ENCODE measurements at places on chromosomes 4 and X.

DNA sequence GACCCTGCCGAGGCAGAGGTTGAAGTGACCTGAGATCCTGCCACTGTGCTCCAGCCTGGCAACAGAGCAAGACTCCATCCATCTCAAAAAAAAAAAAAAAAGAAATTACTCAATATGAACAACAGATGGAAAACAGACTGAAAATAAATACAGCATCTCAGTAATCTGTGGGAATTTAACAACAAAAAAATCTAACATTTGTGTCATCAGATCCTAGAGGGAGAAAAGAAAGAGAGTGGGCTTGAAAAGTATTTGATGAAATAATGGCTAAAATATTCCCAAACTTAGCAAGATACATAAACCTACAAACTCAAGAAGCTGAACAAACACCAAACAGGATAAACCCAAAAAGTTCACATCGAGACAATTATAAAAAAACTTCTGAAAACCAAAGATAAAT, 84.7 kb downstream of the CENPC start:
- DNase-seq = no peak

DNA sequence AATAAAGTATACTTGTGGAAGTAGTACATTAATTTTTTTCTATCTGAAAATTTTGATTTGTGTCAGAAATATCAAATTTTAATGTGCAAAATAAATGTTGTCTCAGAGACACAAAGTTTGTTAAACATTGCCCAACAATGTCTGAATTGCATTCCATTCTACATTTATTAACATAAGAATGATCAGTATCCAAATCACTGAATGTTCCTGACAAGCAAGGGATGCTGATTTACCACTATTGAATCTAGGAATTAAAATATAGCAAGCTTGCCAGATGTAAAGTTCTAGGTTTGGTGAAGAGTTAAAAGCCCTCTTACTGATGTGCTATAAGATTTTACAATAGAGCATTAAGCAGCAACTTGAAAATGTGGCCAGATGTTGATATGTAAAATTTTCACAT, 489.2 kb upstream of the CTSO start:
- no peak for DNase-seq

DNA sequence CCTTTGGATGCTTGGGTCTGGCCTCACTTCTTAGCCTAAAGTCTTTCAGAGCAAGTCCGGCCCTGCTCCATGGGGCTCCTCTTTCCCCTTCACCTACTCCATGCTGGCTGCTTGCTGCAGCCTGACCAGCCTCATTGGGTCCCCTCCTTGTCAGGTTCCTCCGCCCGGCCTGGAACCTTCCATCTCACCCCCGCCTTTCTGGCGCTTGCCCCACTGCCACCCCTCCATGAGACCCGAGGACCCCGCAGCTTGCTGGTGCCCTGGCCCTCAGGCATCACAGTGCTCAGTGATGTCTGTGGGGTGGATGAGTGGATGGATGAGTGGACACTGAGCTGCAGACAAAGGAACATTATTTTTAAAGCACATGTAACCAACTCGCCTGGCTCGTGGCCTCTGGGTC, 24.7 kb downstream of the SORCS2 start:
- no peak for DNase-seq

DNA sequence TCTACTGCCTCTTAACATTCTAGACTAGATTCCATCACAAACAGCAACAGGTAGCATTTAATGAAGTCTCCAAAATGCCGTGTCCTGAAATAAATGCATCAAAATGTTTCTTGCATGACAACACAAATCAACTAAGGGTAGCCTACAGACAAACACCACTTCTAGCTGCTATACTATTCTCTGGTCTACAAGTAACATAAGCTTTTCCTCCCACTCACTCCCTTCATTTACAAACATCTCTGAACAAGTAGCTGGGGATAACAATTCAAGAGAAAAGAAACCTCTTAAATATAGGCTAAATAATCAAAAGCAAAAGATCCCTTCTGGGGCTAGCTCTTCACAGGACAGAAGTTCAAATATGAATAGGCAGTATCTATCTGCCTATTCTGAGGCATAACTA, 20.8 kb downstream of the PPP3CA start:
- no peak for DNase-seq

DNA sequence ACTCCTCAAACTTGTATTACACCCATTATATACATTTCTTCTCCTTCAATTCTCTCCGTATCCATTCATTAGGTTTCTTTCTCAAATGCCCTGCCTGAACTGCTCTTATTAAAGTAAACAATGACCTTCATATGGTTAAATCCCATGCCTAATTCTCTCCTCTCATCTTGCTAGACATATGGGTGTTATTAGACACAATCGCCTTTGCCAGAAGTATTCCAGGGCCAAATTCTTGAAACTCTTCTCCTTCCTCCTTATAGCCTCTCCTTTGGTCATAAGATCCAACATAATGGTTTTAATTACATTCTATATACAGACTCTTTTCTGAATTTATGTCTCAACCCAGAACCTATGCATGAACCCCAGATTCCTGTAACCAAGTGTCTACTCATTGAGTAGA, 4.8 kb downstream of the ANXA10 start:
- DNase-seq = no peak

DNA sequence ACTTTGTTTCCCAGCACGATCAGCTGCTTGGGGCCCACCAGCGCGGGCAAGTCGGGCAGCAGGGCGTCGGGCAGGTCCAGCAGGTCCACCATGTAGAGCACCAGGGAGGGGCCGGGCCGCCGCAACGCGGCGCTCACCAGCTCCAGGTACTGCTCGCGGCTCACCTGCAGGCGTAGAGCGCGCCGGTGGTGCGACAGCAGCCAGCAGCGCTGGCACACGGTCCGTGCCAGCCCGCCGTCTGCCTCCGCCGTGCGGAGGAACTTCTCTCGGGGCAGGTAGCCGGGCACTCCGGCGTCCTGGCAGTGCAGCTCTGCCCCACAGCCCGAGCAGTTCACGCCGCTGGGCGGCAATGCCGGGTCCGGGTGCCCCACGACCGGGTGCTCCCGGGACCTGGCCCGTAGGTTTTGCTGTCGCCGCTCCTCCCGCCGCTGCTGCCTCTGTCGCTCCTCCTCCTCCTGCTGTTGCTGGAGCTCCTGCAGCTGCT, 527 bp downstream of the NOA1 start:
- DNase-seq = no peak

- DNase-seq = no peak
Observed at GRCh38 chr4:138507522-138507921, 265.4 kb upstream of the SLC7A11 start.

GRCh38 chr4:14994242-14994641, 8.0 kb upstream of the CPEB2 start:
- DNase-seq = no peak

- DNase-seq = no peak
Observed at GRCh38 chr4:13261486-13262257, 222.5 kb downstream of the RAB28 start.

GRCh38 chr4:38873290-38873944, 5.8 kb downstream of the FAM114A1 start:
- no peak for DNase-seq

- no peak for DNase-seq
Observed at GRCh38 chrX:22314211-22314610, 41.5 kb downstream of the CBLL2 start.

DNA sequence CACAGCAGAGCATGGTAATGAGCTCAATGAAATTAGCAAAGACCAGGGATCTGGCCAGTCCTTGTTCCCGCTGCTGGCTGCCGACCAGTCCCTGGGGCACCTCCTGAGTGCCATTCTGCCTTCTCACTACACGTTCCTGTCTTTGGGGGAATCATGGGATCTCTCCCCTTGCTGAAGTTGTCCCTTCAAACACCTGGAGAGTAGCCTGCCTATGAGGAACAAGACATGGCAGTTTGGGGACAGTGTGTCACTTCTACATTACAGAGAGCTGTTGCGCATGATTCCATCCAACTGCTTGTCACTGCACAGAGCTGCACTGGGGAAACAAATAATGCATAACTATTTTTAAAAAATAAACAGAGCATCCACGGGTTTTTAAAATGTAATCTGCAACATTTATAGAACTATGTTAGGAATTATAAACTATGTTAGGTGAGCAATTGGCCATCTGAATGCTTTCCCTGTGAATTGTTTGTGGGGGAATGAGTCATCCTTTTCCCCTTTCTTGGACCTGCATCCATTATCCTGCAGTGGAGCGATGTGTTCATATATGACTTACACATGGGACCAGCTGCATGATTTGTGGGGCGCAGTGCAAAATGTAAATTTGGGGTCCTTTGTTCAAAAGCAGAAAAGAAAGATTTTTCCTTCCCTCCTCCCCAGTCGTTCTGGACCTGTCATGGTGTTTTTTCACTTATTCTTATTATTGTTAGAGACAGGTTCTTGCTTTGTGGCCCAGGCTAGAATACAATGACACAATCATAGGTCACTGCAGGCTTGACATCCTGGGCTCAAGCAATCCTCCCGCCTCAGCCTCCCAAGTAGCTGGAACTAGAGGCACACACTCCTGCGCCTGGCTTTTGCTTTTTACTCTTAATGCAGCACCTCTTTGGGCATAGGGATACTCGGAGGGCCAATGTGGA, 115.0 kb upstream of the TBL1X start:
- DNase-seq = no peak

DNA sequence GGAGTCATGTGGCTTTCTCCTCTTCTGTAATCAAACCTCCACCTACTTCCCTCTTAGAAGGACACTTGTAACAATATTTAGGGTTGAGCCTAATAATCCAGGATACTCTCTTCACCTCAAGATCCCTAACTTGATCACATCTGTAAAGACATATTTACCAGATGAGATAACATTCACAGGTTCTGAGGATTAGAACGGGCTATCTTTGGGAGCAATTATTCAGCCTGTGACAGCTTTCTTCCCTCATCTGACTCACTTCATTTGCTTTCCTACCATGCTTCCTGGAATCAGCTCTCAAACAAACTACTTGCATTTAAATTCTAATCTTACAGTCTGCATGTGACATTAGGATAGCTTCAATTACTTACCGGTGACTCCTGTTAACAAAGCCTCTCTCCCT, 133.5 kb upstream of the NDST3 start:
- DNase-seq = no peak

DNA sequence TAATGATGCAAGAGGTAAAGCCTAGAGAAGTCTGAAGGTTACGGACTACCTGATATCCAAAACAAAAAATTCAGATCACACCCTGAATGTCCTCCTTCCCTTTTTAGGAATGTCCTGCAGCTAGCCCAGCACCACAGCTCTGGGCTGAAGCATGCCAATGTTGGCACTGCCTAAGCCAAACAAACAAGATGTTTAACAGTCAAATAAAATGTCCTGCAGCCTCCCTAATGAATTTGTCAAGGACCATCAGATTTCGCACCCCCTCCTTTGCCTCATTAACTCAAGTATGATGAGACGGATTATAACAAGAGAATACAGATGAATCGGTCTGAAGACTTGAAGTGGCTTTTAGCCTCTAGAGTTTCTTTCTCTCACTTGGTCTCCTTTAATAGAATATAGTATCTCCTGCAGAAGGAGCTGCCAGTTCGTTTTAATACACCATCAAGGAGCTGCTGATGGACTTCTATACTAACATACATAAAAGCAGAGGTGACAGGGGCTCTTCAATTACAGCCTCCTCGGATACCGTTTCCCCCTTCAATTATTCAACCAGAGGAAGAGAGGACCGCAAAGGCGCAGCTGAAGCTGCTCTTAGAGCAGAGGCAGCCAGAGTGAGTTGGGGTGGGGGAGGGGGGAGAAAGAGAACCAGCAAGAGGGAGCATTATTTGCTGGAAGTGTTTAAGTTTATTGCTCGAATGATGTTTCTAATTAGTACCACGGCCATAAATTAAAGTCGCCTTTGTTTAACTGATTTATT, 3.0 kb upstream of the MAB21L2 start:
- DNase-seq = no peak

DNA sequence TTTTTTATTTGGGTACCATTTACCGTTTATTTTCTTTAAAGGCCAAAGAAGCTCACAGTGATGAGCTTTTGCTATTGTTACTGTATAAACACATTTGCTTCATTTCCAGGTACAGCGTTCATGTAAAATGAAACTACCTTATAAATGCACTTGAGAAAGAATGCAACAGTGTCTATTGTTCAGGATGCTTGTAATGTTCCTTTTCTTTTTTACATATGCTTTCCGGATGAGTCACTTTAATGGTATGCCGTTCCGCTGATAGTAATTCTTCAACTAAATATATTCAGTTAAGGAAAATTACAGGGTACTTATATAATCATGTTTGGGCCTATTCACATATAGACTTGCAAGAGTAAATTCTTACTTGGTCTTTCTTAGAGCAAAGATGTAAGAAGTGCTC, 354.9 kb downstream of the RPA4 start:
- no peak for DNase-seq

DNA sequence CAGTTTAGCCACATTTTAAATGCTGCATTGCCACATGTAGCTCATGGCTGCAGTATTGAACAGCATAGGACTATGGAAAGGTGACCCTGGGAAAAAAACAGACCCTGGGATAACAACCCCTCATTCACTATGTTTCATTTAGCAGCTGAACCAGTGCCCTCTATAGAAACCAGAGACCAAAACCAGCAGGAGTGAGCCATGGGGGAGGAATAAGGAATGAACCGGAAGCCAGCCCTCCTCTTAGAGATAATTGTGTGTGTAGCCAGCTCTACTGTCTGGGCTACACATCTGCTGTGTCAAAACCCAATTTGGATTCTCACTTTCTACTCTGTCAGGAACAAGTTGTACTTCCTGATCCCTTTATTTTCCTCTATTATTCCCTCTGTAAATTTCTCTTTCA, 158.5 kb upstream of the S100G start:
- DNase-seq = no peak

DNA sequence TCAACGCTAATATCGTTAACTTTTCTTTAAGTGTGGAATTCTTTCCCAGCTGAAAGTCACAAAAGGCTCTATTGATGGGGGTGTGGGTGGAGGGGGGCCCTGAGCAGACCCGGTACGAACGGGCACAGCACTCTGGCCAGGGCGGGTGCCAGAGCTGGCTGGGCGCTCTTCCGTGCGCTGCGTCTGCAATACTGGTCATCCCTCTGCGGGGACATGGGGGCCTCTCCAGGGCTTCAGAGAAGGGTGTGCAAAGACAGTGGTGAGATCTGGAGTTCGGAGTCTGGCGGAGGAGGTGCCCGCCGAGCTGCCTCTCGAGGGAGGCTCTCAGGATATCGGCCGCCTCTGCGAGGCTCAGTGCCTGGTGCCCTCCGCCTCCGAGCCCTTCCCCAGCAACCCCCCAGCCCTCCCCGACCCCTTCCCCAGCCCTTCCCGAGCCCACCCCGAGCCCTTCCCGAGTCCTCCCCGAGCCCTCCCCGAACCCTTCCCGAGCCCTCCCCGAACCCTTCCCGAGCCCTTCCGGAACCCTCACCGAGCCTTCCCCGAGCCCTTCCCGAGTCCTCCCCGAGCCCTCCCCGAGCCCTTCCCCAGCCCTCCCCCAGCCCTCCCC, 34.3 kb downstream of the FGFRL1 start:
- no peak for DNase-seq

- no peak for DNase-seq
Observed at GRCh38 chr4:65791111-65791811, 121.0 kb upstream of the EPHA5 start.

Measured in stimulated activated CD8-positive, alpha-beta memory T cell treated with anti-CD3 and anti-CD28 coated beads, Interleukin-4, amount 100 ng/mL, for 1 hour (primary cell).